T-helper 17 cell (primary cell): ENCODE measurements at places on chromosomes 11 and 22.

DNA sequence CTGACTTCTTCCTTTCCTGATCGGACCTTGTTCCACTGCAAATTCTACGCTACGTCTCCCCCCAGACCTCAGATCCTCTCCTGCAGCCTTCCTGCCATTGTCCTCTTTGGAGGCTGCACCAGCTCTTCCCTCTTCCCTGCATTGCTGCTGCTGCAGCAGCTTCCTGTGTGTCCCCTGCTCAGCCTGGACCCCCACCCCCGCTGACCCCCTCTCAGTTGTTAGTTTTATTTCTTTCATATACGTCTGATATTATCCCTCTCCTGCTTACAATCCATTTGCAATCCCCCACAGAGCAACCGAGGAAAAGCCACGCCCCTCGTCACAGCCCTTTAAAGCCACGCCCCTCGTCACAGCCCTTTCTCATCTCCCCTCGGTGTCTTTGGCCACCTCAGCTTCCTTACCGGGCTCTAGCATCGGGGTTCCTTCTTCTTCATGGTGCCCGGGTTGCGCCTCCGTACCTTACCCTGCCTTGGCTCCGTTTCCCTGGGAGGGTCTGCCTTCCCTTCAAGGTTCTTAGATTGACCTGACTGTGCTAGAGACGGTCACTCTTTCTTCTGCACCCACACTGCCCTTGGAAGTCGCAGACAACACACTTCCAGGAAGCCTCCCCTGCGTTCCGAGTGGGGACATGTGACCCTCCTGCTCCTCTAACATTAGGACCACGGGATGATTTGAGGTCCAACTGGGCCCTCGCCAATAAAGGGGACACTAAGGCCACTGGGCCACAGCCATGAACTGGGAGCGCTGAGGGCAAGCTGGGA is 4.8 kb downstream of the MRGPRG start:
- DNase-seq, result no peak

DNA sequence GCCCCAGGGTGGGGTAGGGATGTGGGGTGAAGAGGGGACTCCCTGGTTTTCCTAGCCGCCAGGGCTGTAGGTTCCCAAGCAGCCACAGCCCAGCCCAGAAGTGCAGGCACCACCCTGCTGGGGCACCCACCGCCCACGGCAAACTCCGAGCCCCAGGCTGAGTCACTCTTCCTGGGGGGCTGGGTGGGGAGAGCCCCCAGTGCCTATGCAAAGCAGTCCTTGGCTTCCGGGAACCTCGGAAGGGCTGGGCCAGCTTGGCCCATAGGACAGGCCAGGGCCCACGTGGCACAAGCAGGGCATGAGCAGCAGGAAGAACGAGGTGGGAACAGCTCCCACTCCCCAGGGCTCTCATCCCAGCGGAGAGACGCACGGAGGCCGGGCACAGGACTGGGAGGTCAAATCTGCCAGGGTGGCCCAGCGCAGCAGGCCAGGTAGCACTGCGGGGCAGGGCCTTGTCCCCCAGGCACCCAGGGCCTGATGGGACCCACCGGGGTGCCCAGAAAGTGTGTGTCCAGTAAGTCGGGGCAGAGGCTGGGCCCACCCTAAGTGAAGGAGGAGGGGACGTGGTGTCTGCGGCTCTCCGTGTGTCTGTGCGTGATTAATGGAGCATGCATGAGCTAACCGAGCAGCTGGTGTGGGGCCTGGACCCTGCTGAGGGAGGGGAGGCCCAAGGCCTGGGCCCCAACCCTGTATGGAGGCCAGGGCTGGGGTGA is 4.6 kb upstream of the IL17REL start:
- DNase-seq, result no peak

- no peak for DNase-seq
Observed at GRCh38 chr11:16857186-16857585, 118.7 kb downstream of the C11orf58 start.

DNA sequence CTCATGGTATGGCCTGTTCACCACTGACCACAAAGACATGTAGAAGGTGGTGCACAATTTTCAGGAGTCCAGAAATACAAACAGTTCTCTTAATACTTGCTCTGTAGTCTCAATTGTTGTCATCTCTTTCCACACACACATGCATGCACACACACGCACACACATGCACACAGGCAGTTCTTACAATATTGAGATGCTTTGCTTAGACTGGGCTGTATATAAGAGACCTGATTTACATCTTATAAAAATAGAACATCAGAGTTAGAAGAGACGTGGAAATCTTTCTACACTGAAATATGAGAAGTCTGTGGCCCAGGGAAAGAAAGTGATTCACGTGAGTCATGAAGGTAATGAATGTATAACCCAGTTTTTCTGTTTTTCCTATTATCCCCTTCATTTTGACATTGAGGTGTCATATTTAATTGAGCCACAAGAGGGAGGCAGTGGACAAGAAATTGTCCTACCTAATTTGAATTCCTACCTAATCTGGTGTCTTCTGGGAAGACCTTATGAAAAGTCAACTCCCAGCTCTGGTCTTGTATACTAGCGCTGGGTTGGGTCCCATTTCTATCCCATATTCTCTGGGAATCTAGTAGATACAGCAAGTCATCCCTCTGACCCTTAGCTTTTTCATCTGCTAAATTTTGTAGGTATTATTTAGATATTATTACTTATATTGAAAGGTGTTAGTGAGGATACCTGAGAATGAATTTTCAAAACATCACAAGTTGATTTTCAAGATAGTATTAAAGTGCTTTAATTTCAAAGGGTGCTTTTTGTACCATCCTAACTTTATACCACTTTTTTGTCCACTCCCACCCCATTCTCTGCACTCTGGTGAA is 14.9 kb upstream of the MS4A4A start:
- no peak for DNase-seq
